ENCODE measurements at places on chromosomes 4 and X.

GRCh38 chr4:79267671-79268070 is 58.2 kb downstream of the NAA11 start:
- no peak for DNase-seq

DNA sequence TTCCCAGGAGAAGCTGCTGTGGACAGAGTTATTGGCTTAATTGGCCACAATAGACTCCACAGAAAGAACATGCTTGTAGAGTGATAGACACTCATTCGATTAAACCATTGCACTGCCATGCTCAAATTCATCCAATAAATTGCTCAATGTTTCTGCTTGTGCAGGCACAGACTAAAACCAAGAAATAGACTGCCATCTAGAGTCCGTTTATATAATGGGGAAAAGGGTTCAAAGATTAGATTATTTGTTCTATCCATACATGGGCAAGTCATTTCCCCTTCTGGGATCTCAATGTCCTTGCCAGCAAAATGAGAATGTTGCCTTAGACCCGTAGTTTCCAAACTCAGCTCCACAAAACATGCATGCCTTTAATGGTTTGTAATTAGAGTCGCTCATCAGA is 8.7 kb downstream of the SMIM10 start:
- no peak for DNase-seq

GRCh38 chr4:182835006-182835740 is 82.0 kb downstream of the DCTD start:
- DNase-seq = no peak

- no peak for DNase-seq
Measured at GRCh38 chrX:37776283-37776986, 3.4 kb upstream of the CYBB start.

DNA sequence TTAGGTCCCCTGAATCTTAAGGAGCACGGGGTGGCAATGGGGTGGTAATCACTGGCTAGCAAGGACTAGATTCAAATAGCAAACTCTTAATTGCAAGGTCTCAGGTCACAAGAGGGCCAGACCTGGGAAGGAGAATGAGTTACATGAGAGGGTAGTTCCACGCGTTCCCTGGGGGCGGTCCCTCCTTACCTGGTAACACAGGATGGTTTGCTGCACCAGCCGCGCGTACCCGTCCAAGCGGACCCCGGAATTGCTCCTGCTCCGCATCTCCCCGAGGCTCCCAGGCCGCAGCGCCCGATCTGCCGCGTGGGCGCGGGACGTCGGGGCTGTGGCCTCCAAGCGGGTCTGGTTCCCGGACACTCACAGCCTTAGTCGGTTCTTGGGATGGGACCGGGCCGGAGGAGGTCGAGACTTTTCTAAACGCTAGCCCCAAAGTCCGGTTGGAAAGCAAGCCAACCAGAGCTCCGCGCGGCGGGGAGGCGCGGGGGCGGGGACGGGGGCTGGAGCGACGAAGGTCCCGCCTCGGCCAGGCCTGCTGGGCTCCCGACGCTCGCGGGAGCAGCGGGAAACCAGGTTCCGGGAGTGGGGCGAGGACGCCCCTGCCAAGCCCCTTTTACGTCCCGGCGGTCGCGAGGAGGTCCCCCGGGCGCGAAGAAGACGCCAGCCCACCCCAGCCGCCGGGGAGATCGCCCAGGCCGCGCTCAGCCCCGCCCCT is at the start of gene PHKA2:
PHKA2 (minus strand) TSS at position 449 of the 715 bp plus-strand sequence; CDS start at position 267, 182 bp downstream.
- peak; percentile 9 for DNase-seq

DNA sequence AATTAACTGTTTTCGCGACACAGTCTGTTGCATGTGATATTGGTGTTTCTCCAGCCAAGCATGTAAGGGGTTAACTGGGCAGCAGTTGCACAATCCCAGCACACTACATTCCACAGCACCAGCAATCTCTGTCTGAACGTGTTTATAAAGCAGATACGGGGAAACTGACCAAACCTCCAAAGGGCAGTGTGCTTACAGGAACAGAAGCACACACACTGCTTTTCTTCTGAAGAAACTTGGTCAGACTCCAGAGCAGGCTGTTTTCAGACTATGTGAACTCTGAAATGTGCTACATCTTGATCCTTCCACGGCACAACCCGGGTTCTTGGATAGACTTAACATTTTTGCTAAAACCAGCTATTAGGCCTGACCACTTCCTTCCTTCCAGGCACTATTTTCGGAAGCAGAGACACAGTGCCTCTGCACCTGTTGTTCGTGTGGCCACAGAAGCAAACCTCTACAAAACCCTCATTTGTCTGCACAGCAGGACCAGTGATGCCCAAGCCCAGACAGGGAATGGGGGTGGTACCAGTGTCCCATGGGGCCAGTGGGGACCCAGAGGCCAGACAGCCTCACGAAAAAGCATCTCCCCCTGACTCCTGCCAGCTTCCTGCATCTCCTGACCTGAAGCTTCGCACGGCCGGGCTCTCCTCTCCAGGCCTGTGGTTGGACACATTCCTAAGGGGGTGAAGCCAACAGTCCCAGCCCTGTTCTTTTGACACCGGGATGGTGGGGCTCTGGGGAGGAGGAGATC is 90.1 kb downstream of the IRF2 start:
- peak; percentile 10 for DNase-seq

DNA sequence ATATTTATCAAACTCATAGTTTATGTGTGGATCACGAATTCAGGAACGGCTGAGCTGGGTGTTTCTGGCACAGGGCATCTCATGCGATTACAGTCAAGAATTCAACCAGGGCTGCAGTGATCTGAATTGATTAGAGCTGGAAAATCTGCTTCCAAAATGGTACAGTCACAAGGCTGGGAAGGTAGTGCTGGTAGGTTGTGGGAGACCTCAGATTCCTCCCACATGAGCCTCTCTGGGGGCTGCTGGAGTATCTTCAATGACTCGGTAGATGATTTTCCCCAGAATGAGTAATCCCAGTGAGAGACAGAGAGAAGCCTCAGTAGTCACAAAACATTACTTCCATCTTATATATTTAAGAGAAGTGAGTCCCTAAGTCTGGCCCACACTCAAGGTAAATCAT is 36.2 kb upstream of the PRDX4 start:
- DNase-seq = no peak

DNA sequence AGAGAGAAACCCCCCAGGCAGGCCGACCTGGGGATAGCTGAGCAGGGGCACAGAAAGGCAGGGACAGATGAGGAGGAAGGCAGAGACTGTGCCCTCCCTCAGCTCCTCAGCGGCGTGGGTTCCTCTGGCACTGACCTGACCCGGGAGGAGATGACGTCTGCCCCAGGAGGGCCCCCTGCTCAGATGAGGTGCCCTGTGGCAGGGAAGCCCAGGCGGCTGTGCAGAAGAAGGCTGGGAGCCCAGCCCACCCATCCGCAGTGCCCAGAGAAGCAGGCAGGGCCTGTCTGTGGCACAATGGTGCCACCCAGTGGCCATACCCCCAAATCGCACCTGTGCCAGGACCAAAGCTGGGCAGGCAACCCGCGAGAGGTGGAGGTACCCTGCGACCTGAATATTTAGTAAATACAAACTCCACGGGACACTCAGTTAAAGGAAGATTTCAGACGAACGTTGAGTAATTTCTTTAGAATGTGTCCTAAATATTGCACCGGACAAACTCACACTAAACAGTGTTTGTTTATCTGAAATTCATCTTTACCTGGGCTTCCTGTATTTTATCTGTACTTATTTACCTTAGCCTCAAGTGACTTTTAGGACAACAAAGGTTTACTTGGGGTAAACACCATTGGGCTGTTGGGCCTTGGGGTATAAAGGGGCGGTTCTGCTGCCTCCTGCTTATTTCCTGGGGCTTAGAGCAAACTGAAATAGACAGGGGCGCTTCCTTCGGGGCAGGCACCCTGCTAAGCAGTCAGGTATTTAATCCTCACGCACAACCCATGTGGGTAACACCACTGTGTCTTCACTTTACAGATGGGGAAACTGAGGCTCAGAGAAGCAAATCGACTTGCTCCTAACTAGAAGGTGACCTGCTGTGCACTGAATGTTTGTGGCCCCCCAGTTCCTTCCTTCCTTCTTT is 46.5 kb upstream of the HMX1 start:
- DNase-seq = peak; percentile 73

Measured in H54 (cell line).